ENCODE measurements at places on chromosomes 7 and 10.

DNA sequence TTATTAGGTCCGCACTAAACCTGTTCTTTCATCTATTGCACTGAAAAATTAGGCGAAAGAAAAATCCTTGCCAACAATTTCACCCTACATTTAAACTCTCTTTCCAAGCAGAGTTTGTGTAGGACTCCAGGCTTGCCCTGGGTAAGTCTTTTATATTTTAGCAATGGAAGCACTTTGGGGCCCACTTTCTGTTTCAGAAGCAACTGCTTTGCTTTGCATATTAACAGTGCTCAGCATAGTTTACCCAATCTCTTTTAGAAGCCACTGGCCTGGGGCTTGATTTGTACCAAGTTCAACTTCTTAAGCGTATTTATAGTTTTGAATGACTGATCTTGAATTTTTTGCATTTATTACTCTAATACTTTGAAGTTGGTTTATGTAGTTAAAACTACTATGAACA is 78.8 kb upstream of the MDFIC start:
- DNase-seq: no peak

GRCh38 chr7:2785071-2785500 is 59.0 kb downstream of the GNA12 start:
- DNase-seq: peak; percentile 68

DNA sequence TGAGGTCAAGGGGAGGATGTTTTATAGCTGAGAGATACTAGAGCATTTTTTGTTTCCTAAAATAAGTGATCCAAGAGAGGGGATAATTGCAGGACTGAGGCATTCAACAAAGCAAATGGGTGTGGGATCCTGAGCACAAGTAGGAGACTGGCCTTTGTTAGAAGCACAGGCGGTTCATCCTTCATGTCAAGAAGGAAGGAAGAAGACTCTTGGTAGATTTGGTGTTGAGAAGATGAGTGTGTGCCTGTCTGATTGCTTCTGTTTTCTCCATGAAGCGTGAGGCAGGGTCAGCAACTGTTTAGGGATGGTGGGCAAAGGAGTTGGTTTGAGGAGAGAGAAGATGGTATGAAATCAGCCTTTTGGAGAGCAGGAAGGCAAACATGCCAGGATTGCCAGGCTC is 27.6 kb downstream of the STRIP2 start:
- no peak for DNase-seq

- peak; percentile 96 for DNase-seq
Measured at GRCh38 chr10:89327803-89328441, at the start of gene IFIT3. Gene IFIT3, plus strand, starts transcription at chr10:89327997. Its CDS starts 77 bp downstream, at chr10:89328074.

DNA sequence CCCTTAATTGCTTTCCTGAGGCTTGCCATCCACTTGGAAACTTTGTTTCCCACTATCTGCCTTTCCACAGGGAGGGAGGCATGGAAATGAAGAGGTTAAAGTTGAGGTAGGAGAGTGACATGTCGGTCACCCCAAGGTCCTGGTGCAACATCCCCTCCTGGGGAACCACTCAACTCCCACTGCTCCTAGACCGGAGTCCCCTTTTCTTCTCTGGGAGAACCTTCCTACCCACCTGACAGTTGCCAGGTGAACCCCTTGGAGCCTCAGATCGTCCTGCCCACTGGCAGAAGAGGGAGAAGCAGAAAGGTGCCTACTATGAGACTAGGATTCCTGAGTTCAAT is 21.7 kb downstream of the IMPDH1 start:
- no peak for DNase-seq

- no peak for DNase-seq
Measured at GRCh38 chr10:69835875-69836730, 34.4 kb downstream of the COL13A1 start.

- no peak for DNase-seq
Measured at GRCh38 chr7:47688311-47689100, 106.6 kb upstream of the TNS3 start.

DNA sequence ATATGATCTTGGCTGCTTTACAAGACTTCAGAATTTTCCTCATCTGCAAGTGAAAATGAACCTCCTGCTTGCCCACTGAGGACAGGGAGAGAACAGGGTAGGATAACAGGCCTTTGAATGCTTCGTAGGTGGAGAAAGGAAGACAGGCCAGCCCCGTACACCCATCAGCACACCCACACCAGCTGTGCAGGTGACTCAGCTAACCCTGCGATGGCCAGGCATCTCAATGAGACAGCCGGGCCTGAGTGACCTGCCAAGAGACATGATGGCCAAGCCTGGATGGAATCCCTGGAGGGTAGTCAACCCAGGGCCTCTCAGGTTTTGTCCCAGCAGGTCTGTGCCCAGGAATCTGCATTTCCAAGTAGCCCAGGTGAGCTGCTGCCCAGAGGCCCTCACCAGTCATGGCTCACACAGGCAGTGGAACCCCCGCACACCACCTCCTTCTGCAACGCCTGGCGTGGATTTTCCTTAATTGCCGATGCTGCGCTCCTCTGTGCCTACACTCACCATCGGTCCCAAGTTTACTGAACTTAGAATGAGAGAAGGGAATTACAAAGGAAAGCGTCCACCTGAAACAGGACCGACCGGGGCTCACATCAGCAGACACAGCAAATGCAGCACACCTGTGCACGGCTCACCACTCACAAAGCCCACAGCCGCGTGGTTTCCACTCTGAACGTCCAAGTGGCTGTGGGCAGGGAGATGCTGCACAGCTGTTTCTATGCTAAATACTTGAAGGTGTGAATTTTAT is 163.7 kb downstream of the DIP2C start:
- DNase-seq: no peak

- peak; percentile 69 for DNase-seq
Measured at GRCh38 chr7:75756991-75757676, 14.9 kb downstream of the CCL26 start.

DNA sequence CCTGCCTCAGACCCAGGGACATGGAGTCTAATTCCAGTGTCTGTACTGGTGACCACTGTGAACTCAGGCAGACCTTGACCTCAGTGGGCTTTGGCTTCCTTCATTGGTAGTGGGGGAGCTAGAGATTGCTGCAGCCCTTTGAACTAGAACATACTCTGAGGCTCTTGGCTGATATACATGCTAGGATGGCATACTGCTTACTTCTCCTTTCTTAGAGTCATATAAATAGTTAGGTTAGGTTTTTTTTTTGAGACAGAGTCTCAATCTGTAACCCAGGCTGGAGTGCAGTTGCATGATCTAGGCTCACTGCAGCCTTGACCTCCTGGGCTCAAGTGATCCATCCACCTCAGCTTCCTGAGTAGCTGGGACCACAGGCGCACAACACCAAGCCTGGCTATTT is 49.7 kb downstream of the TMEM178B start:
- DNase-seq: no peak

GRCh38 chr7:94244760-94245159 is 149.9 kb upstream of the COL1A2 start:
- no peak for DNase-seq

- peak; percentile 13 for DNase-seq
Measured at GRCh38 chr7:68038621-68039314, 1042.1 kb downstream of the TYW1 start.

DNA sequence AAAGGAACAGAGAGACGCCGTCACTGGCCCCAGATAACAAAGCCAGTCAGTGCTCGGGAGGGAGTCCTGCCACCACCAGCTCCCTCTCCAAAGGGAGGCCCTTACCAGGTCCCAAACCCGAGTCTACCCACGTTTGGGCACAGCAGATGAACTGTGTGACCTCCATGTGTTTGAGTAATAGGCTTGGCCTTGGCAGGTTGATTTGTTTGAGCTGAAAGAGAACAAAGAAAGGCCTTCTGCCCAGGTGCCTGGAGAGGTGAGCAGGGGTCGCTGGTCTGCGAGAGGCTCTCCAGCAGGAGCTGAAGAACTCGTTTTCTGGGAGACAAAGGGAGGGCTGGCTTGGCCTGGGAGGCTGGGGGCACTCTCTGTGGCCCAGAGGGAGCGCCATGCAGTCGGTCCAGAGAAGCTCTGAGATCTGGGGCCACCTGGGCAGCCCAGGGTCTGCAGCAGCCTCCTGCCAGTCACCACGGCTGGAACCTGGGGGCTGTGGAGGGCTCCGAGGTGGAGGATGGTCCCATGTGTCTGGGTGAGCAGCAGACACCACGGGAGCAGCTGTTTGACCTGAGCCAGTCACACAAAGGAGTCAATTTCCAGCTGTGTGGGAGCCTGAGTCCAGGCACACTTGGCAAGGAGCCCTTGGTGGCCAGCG is 99.7 kb downstream of the PAXIP1 start:
- DNase-seq: no peak

- no peak for DNase-seq
Measured at GRCh38 chr7:32039000-32039756, 31.0 kb downstream of the PDE1C start.

- no peak for DNase-seq
Measured at GRCh38 chr10:110657973-110658691, 14.0 kb downstream of the RBM20 start.

GRCh38 chr7:52956379-52956915 is 79.0 kb upstream of the POM121L12 start:
- DNase-seq: no peak

- DNase-seq: no peak
Measured at GRCh38 chr7:126362746-126363145, 890.0 kb downstream of the GRM8 start.

GRCh38 chr7:137996386-137996851 is 5.5 kb downstream of the CREB3L2 start:
- DNase-seq: peak; percentile 93

- no peak for DNase-seq
Measured at GRCh38 chr7:7439564-7439963, 96.1 kb downstream of the COL28A1 start.

- DNase-seq: no peak
Measured at GRCh38 chr7:141550386-141551093, 670 bp upstream of the AGK start.

- DNase-seq: no peak
Measured at GRCh38 chr10:112409755-112410154, 35.8 kb downstream of the ACSL5 start.

- peak; percentile 39 for DNase-seq
Measured at GRCh38 chr7:155291045-155291530, 6.6 kb upstream of the INSIG1 start.

- no peak for DNase-seq
Measured at GRCh38 chr10:71090330-71090729, 122.0 kb upstream of the UNC5B start.

- DNase-seq: peak; percentile 98
Measured at GRCh38 chr7:471866-472639, 47.6 kb downstream of the PDGFA start.

GRCh38 chr10:124830445-124830844 is 28.8 kb downstream of the ABRAXAS2 start:
- no peak for DNase-seq

GRCh38 chr7:44195889-44196288 is 4.9 kb upstream of the YKT6 start:
- no peak for DNase-seq

DNA sequence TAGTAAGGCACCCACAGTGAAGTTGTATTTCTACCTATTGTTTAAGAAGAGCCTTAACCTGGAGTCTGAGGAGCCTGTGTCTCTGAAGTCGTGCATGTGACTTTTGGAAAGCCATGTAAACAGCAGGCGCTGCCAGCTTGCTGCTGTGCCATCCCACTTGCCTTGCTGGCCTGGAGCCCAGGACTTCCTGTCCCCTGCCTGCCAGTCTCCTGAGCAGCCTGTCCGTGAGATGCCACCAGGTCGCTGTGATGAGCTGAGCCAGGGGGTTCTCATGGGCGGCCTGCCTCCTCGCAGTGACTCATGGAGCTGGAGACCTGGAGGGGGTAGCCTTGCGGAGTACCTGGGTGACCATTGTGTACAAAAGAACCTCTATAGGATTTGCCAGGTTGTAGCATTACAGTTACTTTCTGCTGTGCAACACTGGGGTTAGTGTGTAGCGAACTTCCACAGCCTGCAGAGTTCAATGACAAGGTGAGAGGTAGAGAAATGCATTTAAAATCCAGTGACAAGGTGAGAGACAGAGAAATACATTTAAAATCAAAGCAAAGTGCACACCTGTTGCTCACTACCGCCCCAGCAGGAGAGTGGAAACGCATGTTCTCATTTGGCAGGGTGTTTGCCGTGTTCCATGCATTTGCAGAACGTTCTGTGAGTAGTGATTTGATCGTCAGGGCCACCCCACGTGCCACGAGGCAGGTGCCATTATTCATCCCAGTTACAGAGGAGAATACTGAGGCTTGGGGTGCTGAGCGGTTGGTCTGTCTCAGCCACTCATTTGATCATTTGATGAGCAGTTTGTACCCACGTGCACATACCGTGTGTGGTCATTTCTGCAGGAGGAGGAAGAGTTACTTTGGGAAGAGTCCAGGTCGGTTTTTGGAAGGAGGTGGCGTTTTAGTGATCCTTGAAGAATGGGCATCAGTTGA is 36.6 kb upstream of the BHLHA15 start:
- DNase-seq: no peak

DNA sequence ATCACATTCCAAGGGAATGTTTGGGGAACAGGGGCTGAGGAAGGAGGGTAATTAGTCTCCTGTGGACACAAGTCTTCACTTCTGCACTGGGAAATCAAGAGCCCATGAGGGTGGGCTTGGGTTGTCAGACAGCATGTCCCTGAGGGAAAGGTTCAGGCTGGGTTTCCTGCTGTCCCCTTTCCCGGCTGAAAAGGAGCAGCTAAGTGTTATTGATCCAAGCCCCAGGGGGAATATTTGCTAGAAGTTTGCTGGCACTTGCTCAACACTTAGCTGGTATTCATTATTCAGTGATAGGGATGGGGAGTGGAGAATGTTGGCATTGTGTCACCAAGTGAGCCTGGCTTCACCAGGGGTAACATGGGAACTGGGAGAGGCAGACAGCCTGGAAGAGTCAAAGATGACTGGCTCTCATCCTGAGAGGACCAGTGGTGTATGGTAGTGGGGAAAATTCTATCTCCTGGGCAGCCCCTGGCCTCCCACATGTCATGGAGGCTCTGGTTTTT is 344.4 kb upstream of the PODXL start:
- DNase-seq: no peak

DNA sequence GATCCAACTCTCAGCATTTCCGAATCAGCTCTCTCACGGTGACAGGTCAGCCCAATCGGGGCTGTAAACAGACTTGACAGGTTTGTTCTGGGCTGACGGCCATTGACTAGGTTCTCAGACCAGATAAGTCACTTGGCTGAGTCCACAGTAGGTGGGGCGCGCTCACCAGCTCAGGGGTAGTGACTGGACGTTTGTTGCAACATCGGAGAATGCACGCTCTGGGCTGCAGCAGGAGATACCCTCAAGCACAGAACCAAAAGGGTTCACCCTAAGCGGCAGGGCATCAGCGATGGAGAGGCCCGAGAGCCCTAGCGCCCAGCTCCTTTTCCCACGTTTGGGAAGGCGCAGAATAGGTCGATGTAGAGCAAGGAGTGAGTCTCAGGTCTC is 1.8 kb downstream of the KLLN start:
- peak; percentile 92 for DNase-seq

DNA sequence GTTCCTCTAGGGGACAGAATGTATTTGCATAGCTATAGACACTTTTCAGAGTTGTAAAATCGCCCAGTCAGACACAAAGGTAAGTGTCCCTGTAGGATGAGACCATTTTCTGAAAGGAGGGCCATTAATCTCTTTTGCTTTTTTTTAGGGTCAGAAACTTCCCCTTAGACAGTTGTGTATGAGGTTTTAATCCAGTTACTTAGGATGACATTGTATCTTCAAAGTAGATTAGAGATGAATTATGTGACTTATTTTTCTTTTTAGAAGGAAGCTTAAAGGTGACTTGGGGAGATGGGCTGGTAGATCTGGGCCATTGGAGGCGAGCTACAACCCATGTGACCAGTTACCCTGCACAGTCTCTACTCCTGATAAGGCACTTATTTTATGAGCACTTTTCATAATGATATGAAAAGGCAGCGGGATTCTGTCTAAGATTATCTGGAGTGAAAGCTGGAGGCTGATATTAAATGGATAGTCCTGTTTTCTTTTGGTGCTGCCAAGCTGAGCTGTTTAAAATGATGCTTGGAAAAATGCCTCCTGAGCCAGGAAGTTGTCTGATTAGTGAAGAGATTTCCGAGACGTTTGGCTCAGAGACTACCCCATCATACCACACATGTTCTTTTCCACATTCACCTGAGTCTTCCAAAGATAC is 264.3 kb downstream of the AUTS2 start:
- no peak for DNase-seq
